Purkinje cell (primary cell): ENCODE measurements at places on chromosomes 13 and 19. TPM values are rescaled to one million over a fixed set of nuclear protein-coding genes. Genes with fewer than 3 reads are reported as not detected.

Gene CARS2
- polyA plus RNA-seq = 5.6 and 8.3 TPM in 2 replicates

Gene MRPS12
- polyA plus RNA-seq = 22.1 and 35.8 TPM in 2 replicates

Gene DNM2
- polyA plus RNA-seq = 0.52 and 0.94 TPM in 2 replicates

Gene CEACAM19
- 0.77 TPM in 1 of 2 replicates, not detected in the other for polyA plus RNA-seq

Gene CRB3
- polyA plus RNA-seq = not detected in 2 replicates

Gene TLE2
- 0.21 and 0.98 TPM in 2 replicates for polyA plus RNA-seq

Gene ATXN8OS
- 15.0 and 25.1 TPM in 2 replicates for polyA plus RNA-seq

Gene HPN
- 0.13 and 0.67 TPM in 2 replicates for polyA plus RNA-seq

Gene LAIR1
- polyA plus RNA-seq = not detected in 2 replicates

Gene SLC8A2
- polyA plus RNA-seq = 0.24 and 3.9 TPM in 2 replicates

Gene MBD3L3
- polyA plus RNA-seq = not detected in 2 replicates

Gene KLK15
- polyA plus RNA-seq = not detected in 2 replicates

Gene SLC39A3
- 1.1 and 1.7 TPM in 2 replicates for polyA plus RNA-seq

Gene MLLT1
- 0.87 and 1.8 TPM in 2 replicates for polyA plus RNA-seq

Gene CEACAM7
- 2.4 TPM in 1 of 2 replicates, not detected in the other for polyA plus RNA-seq

Gene RETN
- not detected in 2 replicates for polyA plus RNA-seq

Gene NXNL1
- not detected in 2 replicates for polyA plus RNA-seq

Gene SWSAP1
- polyA plus RNA-seq = 1.2 TPM in 1 of 2 replicates, not detected in the other

Gene ATCAY
- 2.4 and 4.7 TPM in 2 replicates for polyA plus RNA-seq

Gene SULT2A1
- polyA plus RNA-seq = not detected in 2 replicates

Gene ANGPTL8
- not detected in 2 replicates for polyA plus RNA-seq

Gene UHRF1
- 0.11 TPM in 1 of 2 replicates, not detected in the other for polyA plus RNA-seq

Gene RFPL4AL1
- not detected in 2 replicates for polyA plus RNA-seq

Gene SRRM5
- polyA plus RNA-seq = not detected in 2 replicates

Gene UBE2L5
- 0.50 and 1.2 TPM in 2 replicates for polyA plus RNA-seq

Gene NLRP5
- not detected in 2 replicates for polyA plus RNA-seq

Gene TGFBR3L
- polyA plus RNA-seq = 0.97 and 4.5 TPM in 2 replicates

Gene KISS1R
- polyA plus RNA-seq = not detected in 2 replicates

Gene CEACAM4
- polyA plus RNA-seq = not detected in 2 replicates

Gene SEMA6B
- polyA plus RNA-seq = 1.0 and 1.1 TPM in 2 replicates

Gene HCST
- 2.0 and 3.8 TPM in 2 replicates for polyA plus RNA-seq

Gene CASP14
- polyA plus RNA-seq = not detected in 2 replicates

Gene CTXN1
- 2.1 TPM in 1 of 2 replicates, not detected in the other for polyA plus RNA-seq

Gene FPR1
- not detected in 2 replicates for polyA plus RNA-seq
